Progenitor cell of endocrine pancreas (in vitro differentiated cells): ENCODE measurements at places on chromosomes 16 and 17. TPM values are rescaled to one million over a fixed set of nuclear protein-coding genes. Genes with fewer than 3 reads are reported as not detected.
A peak's percentile ranks its signal among the peaks of the same experiment; 100 is the strongest.

KRT36 gene
- not detected in 2 replicates for total RNA-seq

DNA sequence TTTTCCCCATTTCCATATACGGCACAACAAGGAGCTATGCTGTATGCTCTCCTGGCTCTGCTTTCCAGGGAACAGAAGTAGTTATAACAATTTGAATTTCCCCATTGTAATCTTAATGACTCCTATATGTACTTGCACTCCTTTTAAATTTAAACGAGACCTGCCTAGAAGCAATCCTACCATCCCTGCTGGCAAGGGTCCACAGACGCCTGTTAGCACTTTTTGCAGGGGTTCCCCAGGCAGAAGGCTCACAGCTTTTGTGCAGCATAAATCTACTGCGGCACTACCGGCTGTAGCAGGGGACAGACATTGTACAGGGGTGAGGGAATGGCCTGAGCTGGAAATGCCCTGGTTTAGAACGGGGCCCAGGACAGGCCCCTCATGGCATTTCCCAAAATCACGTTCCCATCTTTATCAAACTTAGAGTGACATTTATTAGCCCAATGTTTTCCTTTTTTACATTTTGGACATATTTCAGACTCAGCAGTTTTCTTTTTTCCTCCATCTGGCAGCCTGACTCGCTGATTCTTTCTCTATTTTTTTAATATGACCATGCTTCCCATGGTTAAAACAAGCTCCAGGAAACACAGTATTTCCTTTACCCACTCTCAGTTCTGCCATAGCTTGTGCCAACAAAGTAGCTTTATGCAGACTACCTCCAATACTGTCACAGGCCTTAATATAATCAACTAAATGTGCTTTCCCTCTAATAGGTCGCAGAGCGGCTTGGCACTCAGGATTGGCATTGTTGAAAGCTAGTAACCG lies 35.4 kb upstream of the USP22 start:
- H3K27me3 ChIP-seq: peaks cover 9% of the 10 kb centered on the region
- H3K4me3 ChIP-seq: no peak overlapping the region
- no peaks in the 10 kb centered on the region for H3K4me1 ChIP-seq
- H3K36me3 ChIP-seq: no peaks in the 10 kb centered on the region
- no peak overlapping the region for H3K27ac ChIP-seq
- no peak for DNase-seq

RMI2 gene
- total RNA-seq: 32.5 and 33.6 TPM in 2 replicates

- no peak for DNase-seq
- no peaks in the 10 kb centered on the region for H3K36me3 ChIP-seq
- H3K4me1 ChIP-seq: peaks cover 6% of the 10 kb centered on the region
- H3K27me3 ChIP-seq: peaks cover 8% of the 10 kb centered on the region
- no peak overlapping the region for H3K27ac ChIP-seq
Observed at GRCh38 chr17:41103896-41104295, 1.3 kb upstream of the KRTAP4-9 start.

USH1G gene
- 0.18 and 0.19 TPM in 2 replicates for total RNA-seq

CCDC92B gene
- 0.87 and 1.3 TPM in 2 replicates for total RNA-seq

GRCh38 chr16:29915590-29916247 lies 10.3 kb downstream of the KCTD13 start:
- H3K27ac ChIP-seq: peak overlapping the region; percentile 14
- H3K36me3 ChIP-seq: peaks cover 14% of the 10 kb centered on the region
- H3K27me3 ChIP-seq: no peaks in the 10 kb centered on the region
- no peak for DNase-seq
- peaks cover 4% of the 10 kb centered on the region for H3K4me1 ChIP-seq

DNA sequence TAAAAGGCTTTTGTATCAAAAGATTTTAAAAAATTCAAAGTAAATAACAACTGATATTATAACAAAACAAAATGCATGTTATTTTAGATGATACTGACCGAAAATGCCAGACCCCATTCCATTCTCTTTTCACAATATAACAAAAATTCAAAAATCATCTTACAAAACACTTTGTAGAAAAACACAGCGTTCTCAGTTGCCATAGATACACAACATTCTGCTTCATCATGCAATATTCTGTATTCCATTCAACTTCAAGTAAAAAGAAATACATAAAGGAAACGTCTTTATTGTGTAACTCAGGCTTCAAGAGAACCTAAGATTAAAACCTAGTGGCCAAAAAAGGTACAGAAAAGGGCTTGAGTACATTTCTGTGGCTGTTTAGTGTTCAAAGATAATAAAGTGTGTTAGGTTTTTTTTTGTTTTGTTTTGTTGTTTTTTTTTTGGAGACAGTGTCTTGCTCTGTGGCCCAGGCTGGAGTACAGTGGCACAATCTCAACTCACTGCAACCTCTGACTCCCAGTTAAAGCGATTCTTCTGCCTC lies 250.5 kb downstream of the CEP112 start:
- H3K4me3 ChIP-seq: no peak overlapping the region

RNF157 gene
- 43.5 and 45.9 TPM in 2 replicates for total RNA-seq

DNA sequence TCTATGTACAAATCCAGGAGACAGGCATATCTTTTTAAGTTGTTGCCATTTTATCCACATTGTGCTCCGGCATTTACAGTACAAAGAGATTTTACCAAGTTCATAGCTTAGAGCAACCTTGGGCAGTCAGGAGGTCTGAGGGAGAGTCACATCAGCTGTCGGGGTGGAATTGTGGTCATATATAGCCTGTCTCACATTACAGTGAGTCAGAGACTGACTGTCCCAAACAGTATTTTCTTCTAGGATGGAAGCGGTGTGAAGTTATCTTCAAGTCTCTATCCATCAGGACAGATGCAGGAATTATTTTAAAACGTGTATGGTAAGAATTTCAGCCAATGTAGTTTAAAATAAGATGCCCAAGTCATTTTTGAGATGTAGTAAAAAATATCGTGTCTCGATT lies 53.0 kb downstream of the GPRC5B start:
- no peak for DNase-seq
- H3K27me3 ChIP-seq: no peaks in the 10 kb centered on the region
- peaks cover 2% of the 10 kb centered on the region for H3K4me1 ChIP-seq
- no peak overlapping the region for H3K4me3 ChIP-seq
- no peak overlapping the region for H3K27ac ChIP-seq

GRCh38 chr16:15644267-15644961 lies 1.5 kb upstream of the MARF1 start:
- peak overlapping the region; percentile 79 for H3K4me3 ChIP-seq
- H3K4me1 ChIP-seq: peaks cover 17% of the 10 kb centered on the region
- no peak for DNase-seq

IRX5 gene
- total RNA-seq: 1.2 and 1.6 TPM in 2 replicates

DNA sequence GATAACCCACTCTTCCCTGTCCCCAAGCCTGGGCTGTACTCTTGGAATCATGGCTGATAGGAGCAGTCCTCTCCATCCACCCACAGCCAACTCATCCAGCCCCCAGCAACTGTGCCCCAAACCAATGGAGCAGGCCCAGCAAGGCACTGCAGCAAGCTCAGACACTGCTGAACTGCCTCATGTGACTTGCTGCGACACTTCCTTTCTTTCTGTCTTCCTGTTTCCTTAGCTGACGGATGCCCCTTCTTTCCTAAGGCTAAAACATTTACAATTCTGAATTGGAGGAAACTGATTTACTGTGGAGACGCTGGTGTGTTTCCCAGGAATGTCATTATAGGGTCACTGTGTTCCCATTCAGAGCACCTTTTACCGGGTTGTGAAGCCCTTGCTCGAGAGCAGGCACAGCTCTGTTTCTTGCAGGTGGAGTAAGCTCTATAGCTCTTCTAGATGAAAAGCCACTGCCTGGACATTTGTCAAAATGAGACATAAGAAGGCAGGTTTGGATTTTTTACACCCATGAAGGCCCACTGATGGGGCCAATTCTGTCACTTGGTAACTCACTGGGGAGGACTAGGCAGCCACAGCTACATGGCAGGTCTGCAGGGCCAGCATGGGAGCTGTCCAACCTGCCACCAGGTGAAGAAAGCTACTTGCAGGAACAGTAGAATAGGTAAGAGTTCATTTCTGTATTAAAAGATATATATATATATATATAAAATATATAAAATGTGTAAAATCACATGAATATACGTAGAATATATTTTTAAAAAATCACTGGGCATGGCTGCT lies 27.4 kb downstream of the TMEM11 start:
- H3K27me3 ChIP-seq: no peaks in the 10 kb centered on the region
- H3K4me3 ChIP-seq: no peak overlapping the region
- peaks cover 3% of the 10 kb centered on the region for H3K4me1 ChIP-seq

- no peaks in the 10 kb centered on the region for H3K27me3 ChIP-seq
- H3K4me3 ChIP-seq: no peak overlapping the region
- no peak for DNase-seq
- no peak overlapping the region for H3K27ac ChIP-seq
Observed at GRCh38 chr16:12507366-12507765, 296.3 kb downstream of the CPPED1 start.

DNA sequence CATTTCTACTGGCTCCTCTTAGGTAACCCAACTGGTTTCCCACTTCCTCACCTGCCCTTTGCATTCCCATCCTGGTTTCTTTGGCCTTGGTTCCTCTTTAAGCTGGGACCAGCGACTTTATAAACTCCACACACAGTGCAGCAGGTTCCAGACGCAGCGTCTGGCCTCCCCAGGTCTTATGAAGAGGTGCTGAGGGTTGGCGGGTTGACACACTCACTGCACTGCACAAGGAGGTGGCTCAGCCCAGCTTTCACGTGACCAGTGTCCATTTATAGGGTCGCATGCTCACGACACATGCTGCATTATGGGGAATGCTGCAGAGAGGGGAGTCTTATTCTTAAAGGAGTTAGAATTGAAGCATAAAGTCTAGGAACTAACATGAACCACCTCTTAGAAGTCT lies 70.8 kb downstream of the ZFHX3 start:
- no peak for DNase-seq
- peak overlapping the region; percentile 41 for H3K27ac ChIP-seq
- peaks cover 42% of the 10 kb centered on the region for H3K4me1 ChIP-seq
- H3K4me3 ChIP-seq: no peak overlapping the region
- no peaks in the 10 kb centered on the region for H3K36me3 ChIP-seq
- no peaks in the 10 kb centered on the region for H3K27me3 ChIP-seq
